ENCODE measurements at places on chromosomes 6 and 20.

- no peak for DNase-seq
Measured at GRCh38 chr20:15942130-15942529, 631.1 kb downstream of the KIF16B start.

GRCh38 chr6:75257343-75258087 is 13.9 kb upstream of the COX7A2 start:
- DNase-seq = no peak

GRCh38 chr20:42341654-42342053 is 723.5 kb upstream of the CHD6 start:
- DNase-seq = no peak

DNA sequence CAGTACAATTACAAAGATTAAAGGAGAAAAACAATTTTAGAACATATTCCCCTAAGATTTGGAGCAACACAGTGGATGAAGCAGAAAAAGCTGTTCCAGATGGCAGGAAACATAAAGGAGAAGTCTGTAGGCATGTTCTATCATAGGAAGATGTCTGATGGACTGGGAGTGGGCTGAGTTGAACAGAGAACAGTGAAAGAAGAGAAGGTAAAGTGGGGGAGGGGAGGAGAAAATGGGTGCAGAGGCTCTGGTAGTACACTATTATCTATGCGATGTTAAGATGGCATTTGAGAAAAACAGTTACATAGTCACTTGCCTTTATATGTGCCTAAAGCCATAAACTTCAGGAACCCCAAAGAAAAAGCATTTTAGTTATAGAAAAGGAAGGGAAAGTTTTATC is 4.2 kb upstream of the PHIP start:
- DNase-seq = no peak

- DNase-seq = no peak
Measured at GRCh38 chr20:45037050-45037449, 63.9 kb downstream of the KCNS1 start.

GRCh38 chr6:257774-258173 is 34.5 kb upstream of the DUSP22 start:
- DNase-seq = no peak

- DNase-seq = no peak
Measured at GRCh38 chr6:16047435-16047990, 81.4 kb upstream of the MYLIP start.

DNA sequence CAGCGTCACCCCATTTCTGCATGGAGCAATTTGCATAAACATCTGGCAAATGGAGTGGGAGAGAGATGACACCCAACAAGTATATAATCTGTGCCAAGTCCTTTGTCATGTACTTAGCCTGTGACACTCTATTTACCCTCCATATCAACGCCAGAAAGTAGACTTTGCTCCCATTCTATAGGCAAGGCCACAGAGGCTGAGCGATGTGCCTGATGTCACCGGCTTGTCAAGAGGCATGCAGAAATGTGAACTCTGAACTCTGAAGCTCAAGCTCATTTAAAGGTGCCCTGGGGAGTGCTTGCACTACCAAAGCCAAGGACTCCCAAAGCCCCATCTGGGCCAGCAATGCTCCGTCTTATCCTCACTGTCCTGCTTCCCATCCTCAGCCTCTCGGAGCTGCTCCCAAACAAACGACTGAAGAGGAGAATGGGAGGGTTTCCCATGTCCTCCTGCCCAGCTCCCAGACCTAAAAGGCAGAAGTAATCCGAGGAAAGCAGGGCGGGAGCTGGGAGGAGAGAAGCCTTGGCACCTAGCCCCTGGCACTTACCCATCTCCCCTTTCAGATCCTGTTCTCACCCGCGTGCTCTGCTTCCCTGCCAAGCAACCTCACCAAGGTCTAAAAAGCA is 9.2 kb downstream of the CPNE5 start:
- DNase-seq = no peak
